ENCODE measurements at places on chromosomes 1 and 21. TPM values are rescaled to one million over a fixed set of nuclear protein-coding genes. Genes with fewer than 3 reads are reported as not detected.
A peak's percentile ranks its signal among the peaks of the same experiment; 100 is the strongest.

KCNA2 gene
- total RNA-seq, result not detected

UBE2U gene
- total RNA-seq, result not detected

PIGV gene
- 11.5 TPM for total RNA-seq

DNA sequence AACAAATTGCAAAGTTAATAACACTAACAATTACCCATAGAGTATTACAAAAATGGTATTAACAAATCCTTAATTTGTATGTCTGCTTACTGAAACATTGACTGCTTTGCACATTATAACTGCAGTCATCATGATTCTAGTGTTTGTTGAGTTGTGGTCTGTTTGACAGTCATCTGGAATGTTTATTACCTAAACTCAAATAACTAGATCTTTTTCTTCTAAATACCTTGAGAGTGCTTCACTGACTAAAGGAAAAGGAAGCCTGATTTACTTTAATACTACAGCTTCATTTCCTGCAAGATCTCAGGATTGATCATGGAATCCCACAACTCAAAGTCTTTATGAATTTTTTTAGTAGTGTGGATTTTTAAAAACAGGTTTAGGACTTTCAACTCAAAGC is 70.0 kb downstream of the HMCN1 start:
- no peak for DNase-seq

DNA sequence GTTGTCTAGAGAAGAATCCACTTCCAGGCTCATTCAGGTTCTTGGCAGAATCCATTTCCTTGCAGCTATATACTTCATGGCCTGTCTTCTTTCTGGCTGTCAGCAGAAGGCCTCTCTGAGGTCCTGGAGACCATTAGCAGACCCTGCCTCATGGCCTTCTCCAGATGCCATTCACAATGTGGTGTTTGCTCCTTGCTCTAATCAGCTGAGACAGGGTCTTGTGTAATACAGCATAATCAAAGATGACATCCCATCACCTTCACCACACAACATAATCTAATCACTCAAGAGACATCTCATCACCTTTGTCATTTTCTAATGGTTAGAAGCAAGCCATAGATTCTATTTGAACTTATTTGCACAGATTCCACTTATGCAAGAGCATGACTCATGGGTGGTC is 403.9 kb upstream of the LRRC7 start:
- DNase-seq, result no peak

DNA sequence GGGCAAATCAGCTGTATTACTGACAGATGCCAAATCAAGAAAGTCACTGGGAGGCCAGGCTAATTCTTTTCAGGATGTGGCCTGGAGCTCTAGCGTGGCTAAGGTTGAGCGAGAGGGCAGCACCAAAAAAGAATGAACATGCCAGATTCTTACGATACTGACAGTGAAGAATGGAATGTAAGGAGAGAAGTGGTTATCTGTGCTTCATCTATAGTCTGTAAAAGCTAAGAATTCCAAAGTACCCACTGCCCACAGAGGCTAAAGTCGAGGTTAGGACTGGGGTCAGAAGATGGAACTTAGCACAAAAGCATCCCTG is 32.7 kb downstream of the TFAP2E start:
- no peak for DNase-seq

- no peak for DNase-seq
Measured at GRCh38 chr21:38386967-38387366, 111.3 kb downstream of the ERG start.

GRCh38 chr21:45839274-45839673 is 142.3 kb upstream of the COL6A1 start:
- no peak for DNase-seq

DNA sequence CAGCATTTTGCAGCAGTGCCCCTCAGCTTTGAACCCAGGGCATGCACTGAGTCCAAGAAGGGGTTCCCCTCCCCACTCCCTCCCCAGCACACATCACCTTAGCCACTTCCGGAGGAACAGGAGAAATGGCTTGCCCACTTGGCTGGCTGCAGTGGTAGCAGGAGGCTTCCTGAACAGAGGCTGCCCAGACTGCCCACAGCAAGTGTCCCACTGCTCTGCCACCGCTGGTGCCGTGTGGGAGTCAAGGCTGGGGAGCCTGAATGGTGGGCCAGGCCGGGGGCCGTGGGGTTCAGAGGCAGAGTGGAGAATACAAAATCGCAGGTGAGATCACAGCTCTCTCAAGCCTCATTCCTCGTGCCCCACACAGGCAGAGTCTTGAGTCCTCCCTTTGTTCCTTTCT is 34.5 kb downstream of the CD247 start:
- no peak for DNase-seq

DNA sequence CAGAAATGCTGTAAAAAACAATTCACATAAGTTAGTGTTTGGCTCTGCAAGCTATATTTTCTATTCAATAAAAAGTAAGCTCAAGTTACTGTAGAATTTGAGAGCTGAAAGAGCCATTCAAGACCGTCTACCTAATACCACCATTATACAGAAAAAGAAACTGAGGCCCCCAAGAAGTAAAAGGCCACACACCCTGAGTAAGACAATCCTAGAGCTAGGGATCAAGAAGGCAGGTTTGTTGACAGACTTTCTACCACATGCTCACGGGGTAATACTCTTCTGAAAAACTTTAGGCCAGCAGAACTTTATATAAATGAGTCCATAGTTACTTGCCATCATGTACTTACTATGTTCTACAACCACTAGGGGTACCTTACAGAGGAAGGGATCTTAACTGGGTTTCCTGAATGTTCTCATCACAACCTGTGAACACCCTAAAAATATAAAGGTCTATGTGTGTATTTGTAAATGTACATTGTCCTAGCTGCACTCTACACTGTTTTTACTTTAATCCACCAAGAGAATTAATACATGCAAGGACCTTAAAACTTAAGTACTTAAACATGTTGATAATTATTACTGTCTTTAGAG is 2.7 kb downstream of the PSMG1 start:
- DNase-seq, result no peak

- DNase-seq, result no peak
Measured at GRCh38 chr1:200909071-200909470, 14.4 kb downstream of the INAVA start.

GRCh38 chr1:14810595-14811361 is 212.3 kb downstream of the KAZN start:
- DNase-seq, result peak; percentile 41

GRCh38 chr1:169427081-169427641 is at the start of gene CCDC181:
Gene CCDC181 (minus strand): TSS chr1:169427474. CDS start chr1:169424927, 2,547 bp downstream.
- DNase-seq, result peak; percentile 42

- peak; percentile 37 for DNase-seq
Measured at GRCh38 chr1:154151311-154151710, 3.6 kb downstream of the NUP210L start.

GRCh38 chr1:197859024-197859423 is 43.4 kb upstream of the C1orf53 start:
- DNase-seq, result peak; percentile 12

- DNase-seq, result no peak
Measured at GRCh38 chr1:109622895-109623294, 3.3 kb downstream of the AMPD2 start.

GRCh38 chr1:115596080-115596780 is 45.5 kb upstream of the VANGL1 start:
- DNase-seq, result peak; percentile 61

GRCh38 chr1:235972311-235972689 is 92.6 kb downstream of the NID1 start:
- DNase-seq, result peak; percentile 94

DNA sequence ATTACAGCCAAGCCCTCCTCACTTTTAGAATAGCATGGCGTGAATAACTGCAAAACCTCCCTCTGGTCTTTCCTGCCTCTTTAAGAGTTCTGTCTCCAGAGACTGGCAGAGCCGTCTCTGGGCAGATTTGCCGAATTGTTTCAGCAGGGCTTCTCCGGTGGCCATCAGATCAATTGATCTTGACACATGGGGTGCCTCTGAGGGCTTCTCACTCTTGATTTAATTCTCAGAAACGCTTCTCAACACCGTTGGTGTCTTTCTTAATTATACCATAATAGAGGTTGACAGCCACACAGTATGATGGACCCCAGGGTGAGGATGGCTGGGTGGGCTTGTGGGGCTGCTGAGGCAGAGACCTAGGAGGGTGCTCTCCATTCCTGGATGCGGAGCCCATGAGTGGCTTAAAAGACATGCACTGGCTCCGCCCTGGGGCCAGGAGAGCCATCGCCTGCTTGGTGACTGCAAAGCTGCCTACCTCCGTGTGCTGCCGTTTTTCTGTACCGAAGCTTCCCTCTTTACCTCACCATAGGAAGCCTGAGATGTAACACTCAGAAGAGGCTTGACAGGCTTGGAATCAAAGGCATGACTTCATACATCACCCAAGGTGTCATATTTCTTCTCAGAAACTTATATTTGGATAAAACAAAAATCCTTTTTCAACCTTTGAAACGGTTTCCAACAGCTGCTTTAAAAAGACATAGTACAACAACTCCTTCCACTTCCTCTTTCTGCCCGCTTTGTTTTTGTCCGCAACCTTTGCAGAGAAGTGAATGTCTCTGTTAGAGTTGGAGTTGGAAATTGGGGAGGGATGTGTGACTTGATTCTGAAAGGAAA is 82.9 kb downstream of the GALNT2 start:
- no peak for DNase-seq

DNA sequence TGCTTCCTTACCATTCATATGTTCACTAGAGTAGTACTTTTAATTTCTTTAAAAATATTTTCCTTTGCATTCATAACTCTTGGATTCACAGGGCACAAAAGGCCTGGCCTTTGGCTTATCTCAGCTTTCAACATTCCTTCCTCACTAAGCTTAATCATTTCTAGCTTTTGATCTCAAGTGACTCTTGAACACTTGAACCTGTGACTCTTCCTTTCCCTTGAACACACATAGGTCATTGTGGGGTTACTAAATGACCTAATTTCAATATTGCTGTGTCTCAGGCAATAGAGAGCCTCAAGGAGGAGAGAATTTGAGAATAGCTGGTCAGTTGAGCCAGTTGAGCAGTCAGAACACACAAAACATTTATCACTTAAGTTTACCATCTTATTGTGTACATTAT is 49.9 kb downstream of the COL11A1 start:
- DNase-seq, result no peak

DNA sequence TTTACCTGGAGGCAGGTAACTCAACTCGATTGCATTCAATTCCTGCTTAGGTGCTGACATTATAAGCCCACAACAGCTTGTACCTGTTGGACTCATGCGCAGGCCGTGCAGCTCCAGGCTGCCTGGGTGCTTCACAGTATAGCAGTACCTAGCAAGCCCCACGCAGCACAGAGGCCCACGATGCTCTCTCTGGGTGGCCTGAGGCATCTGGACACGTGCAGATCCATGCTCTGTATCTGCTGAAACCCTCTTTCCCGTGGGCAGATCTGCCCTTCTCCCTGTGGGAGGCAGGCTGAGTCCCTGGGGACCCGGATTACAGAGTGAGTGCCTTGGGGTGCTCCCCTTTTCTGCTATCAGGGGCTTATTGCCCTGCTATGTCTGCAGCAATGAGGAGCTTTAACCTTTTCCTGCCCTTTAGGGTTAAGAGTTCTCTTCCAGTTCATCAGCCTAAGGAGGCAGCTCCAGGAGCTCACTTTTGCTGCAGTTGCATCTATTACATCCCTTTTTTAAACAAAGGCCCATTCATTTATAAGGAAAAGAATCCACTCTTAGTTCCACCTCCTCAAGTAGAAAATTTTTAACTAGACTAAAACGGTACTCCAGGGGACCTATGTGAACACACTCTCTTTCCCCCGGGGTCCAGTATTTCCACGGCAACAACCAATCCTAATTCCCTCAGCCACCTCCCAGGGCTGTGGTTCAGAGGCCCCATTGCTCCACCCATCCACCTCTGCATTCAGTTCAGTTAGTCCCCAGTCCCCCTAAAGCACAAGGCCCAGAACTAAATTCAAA is 19.3 kb downstream of the ITPKB start:
- no peak for DNase-seq

DNA sequence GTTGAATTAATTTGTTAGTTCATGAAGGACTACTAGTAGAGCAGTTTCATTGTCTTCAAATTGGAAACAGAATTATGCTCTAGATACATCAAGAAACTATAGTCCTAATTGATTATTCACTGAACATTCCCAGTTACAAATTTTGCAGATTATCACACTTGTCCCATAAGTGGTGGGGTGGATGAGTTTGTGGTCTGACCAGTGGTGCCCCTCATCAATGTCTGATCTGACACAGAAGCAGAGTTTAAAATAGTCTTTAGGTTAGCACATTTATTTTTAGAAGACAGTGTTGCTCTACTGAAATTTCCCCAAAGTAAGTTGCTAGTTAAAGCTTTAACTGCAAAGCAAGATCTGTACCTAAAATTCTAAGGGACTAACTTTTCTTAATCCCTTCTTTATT is 42.9 kb downstream of the INKA2 start:
- no peak for DNase-seq

- DNase-seq, result no peak
Measured at GRCh38 chr1:236524895-236525184, 1.1 kb downstream of the LGALS8 start.

DNA sequence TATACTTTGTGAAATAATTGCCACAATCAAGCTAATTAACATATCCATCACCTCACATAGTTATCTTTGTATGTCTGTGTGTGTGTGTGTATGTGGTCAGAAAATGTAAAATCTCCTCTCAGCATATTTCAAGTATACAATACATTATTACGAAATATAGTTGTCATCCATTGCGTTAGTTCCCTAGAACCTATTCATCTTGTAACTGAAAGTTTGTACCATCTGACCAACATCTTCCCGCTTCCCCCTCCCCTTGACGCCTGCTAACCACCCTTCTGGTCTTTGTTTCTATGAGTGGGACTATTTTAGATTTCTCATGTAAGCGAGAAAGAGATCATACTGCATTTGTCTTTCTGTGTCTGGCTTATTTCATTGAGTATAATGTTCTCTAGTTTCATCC is 455.3 kb downstream of the KCNT2 start:
- DNase-seq, result no peak

DNA sequence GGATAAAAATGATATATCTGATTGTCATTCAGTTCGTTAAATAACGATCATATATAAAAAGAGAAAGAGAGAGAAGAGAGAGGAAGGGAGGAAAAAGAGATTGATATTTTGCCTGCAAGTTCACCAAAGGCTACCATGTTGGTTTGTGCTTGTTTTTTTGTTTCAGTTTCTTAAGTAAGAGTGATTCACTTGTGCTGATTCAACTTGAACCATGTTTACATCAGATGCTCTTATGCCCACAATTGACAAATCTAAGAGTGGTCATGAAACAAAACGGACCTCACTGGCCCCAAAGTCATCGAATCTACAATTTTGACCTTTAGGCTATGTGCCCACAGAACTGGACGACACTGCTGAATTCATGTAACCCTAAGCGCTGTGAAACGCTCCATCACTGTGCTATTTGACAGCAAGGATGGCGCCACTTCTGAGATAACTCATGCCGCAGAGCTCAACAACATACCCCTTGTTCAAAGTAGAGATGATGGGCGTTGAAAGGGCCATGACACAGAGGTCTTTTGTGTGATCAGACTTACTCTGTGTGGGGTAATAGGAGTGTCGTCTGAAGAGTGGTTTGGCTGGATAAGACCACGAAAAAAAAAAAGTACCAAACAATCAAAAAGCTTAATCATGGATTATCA is 481.4 kb downstream of the SETD4 start:
- peak; percentile 55 for DNase-seq

GRCh38 chr1:59446257-59446901 is 149.5 kb downstream of the FGGY start:
- peak; percentile 94 for DNase-seq

GRCh38 chr1:53323316-53323715 is 4.6 kb downstream of the LRP8 start:
- DNase-seq, result no peak
